Muscle of back (tissue), 13 donors: ENCODE measurements at places on chromosomes 4 and X. TPM values are rescaled to one million over a fixed set of nuclear protein-coding genes. Genes with fewer than 3 reads are reported as not detected.

The SEC24B gene
- 25.8 TPM for polyA plus RNA-seq

The CXCR3 gene
- polyA plus RNA-seq, result 0.08 TPM

The PAGE3 gene
- polyA plus RNA-seq, result not detected

The ZMAT1 gene
- polyA plus RNA-seq, result 4.2 TPM

The AIFM1 gene
- polyA plus RNA-seq, result 26.9 TPM

The DOK7 gene
- 15.2 TPM for polyA plus RNA-seq

The OTC gene
- not detected for polyA plus RNA-seq

The ETDA gene
- polyA plus RNA-seq, result not detected

The NLGN4X gene
- 4.2 TPM for polyA plus RNA-seq

The ZAR1 gene
- not detected for polyA plus RNA-seq

The GCNA gene
- 1.7 TPM for polyA plus RNA-seq

The CABS1 gene
- polyA plus RNA-seq, result not detected

The DMD gene
- 92.8 TPM for polyA plus RNA-seq

The SCD5 gene
- polyA plus RNA-seq, result 17.0 TPM

The MAGEA11 gene
- polyA plus RNA-seq, result not detected

The PCDH11X gene
- 0.52 TPM for polyA plus RNA-seq

The BRS3 gene
- not detected for polyA plus RNA-seq

The PSAPL1 gene
- not detected for polyA plus RNA-seq

The RCHY1 gene
- 27.6 TPM for polyA plus RNA-seq

The COL4A5 gene
- 16.4 TPM for polyA plus RNA-seq

The MAGEH1 gene
- 44.3 TPM for polyA plus RNA-seq

The TRPC3 gene
- polyA plus RNA-seq, result 0.84 TPM

The DSPP gene
- polyA plus RNA-seq, result not detected

The GAB3 gene
- polyA plus RNA-seq, result 11.3 TPM

The RHOXF2 gene
- not detected for polyA plus RNA-seq

The HSFX4 gene
- polyA plus RNA-seq, result 1.0 TPM

The FAM47E gene
- polyA plus RNA-seq, result 1.1 TPM

The NSUN7 gene
- 1.5 TPM for polyA plus RNA-seq

The N4BP2 gene
- 16.6 TPM for polyA plus RNA-seq

The SFRP2 gene
- 117 TPM for polyA plus RNA-seq

The LEF1 gene
- polyA plus RNA-seq, result 6.0 TPM

The MTTP gene
- 0.83 TPM for polyA plus RNA-seq

The CYSLTR1 gene
- 10.2 TPM for polyA plus RNA-seq

The GYPE gene
- polyA plus RNA-seq, result 2.4 TPM

The ADAD1 gene
- not detected for polyA plus RNA-seq
